ENCODE measurements at places on chromosomes 16 and 17. TPM values are rescaled to one million over a fixed set of nuclear protein-coding genes. Genes with fewer than 3 reads are reported as not detected.

- DNase-seq, result no peak
Measured at GRCh38 chr16:19574615-19575014, 19.1 kb downstream of the VPS35L start.

GRCh38 chr17:64270885-64271284, 7.8 kb upstream of the TEX2 start:
- no peak for DNase-seq

- DNase-seq, result no peak
Measured at GRCh38 chr17:49443862-49444261, 29.2 kb upstream of the PHB1 start.

DNA sequence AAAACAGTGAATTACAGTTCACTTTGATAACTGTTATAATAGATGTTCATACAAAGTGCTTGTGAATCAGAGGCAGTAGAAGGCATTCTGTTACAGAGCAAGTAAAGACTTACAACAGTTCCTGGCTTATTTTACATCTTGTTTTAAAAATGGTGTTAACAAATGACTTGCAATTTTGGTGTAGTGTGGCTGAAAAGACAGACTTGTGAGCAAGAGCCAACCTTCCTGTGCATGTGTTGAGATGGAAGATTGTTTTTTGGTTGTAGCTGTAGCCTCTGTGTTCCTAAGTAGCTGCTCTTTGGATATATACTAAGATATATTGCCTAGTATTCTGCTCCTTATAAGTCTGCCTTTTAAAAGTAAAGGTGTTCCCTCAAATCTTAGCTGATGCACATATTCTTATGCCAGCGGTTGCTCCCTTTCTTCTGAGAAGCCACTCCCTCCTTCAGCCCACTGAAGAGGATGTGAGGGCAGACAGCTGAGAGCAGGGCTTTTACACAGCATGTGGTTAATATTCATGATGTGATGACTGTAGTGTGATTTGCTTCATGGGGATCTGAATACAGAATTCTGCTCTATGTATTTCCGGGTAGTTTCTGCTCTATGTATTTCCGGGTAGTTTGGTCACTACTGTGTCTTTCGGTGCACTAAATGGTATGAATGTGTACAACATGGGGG, 182.3 kb downstream of the PHKB start:
- DNase-seq, result no peak

The RAB26 gene
- 28.8 TPM for total RNA-seq

DNA sequence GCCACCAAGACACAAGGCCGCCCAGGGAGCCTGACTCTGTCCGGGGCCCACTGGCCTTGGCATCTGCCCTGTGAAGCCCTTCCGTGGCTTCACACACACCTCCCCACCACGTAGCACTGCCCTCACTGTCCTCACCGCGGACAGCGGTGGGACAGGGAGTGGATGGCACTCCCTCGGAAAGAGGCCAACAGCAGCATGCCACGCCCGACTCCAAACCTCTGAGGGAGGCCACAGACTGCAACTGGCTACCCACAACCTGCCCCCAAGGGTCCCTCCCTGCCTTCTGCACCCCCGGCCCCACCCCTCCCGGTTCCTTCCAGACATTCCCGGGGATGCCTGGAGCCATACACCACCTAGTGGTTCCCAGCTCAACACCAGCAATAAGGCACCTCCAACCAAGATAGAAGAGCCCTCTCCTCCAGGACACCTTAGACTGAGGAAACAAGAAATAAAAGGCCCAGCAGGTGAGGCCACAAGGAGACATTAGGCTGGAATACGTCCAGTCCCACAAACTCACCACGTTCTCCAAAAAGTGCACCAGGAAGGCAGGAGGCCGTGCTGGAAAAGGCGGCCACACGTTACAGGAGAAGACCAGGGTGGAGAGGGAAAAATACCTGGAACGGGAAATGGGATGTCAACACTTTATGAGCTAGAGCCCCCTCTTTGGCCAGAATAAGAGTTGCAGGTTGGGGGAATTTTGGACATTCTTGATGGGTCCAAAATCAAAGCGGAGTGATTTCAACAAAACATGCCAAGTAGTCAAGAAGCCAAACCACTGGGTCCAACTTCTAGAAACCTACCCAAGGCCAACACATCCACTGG, 310.0 kb downstream of the SOX9 start:
- DNase-seq, result no peak

GRCh38 chr17:53100126-53100525, 722.6 kb upstream of the KIF2B start:
- no peak for DNase-seq

Measured in body of pancreas (tissue), 4 donors.